Right ventricle myocardium superior (tissue), 1 donor: ENCODE measurements at places on chromosomes 16 and 17. TPM values are rescaled to one million over a fixed set of nuclear protein-coding genes. Genes with fewer than 3 reads are reported as not detected.
A peak's percentile ranks its signal among the peaks of the same experiment; 100 is the strongest.

CASKIN2 gene
- total RNA-seq = 33.3 TPM

DNA sequence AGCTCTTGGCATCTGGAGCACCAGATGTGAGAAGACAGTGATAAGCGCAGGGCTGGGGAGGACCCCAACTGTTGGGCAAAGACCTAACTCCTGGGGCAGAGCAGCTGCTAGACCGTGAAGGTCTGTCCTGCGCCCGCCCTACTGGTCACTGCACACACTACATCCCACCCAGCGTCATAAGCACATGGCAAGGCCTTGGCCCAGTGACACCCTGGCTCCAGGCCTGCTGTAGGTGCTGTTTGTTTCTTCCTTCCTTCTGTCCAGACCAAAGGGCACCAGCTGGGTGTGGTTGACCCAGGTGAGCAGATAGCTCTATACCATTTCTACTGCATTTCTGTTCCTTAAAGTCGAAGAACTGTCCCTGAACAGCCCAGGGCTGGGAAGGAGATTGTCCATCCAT, 6.4 kb downstream of the TRPV3 start:
- DNase-seq = peak; percentile 13

- peak; percentile 82 for DNase-seq
Measured at GRCh38 chr16:56102183-56102686, 89.1 kb upstream of the GNAO1 start.

- DNase-seq = no peak
Measured at GRCh38 chr16:14339694-14340093, 268.6 kb downstream of the MRTFB start.

DNA sequence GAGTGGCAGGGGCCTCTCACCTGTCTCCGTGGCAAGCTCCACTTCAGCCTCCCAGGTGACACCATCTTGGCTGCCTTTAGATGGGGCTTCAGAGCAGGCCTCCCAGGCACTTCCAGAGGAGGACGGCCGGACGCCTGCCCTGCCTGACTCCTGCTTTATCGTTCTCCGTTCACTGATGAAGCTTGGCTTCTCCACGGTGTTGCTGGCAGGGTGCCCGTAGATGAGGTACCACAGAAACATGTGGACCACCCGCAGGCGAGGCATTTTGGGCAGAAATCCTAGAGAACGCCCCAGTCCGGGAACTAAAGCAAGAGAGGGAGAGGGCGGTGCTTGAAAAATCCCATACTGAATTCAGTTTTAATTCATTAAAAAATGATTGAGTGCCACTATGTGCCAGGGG, 54.5 kb downstream of the GTF3C1 start:
- DNase-seq = peak; percentile 60

GRCh38 chr17:81482673-81483072, 29.9 kb downstream of the ACTG1 start:
- no peak for DNase-seq

GH1 gene
- total RNA-seq = not detected
